Lung (tissue), 17 donors: ENCODE measurements at places on chromosomes 3 and 15. TPM values are rescaled to one million over a fixed set of nuclear protein-coding genes. Genes with fewer than 3 reads are reported as not detected.

GRCh38 chr15:88218557-88219221 is 37.9 kb downstream of the NTRK3 start:
- peak; percentile 16 for DNase-seq

DNA sequence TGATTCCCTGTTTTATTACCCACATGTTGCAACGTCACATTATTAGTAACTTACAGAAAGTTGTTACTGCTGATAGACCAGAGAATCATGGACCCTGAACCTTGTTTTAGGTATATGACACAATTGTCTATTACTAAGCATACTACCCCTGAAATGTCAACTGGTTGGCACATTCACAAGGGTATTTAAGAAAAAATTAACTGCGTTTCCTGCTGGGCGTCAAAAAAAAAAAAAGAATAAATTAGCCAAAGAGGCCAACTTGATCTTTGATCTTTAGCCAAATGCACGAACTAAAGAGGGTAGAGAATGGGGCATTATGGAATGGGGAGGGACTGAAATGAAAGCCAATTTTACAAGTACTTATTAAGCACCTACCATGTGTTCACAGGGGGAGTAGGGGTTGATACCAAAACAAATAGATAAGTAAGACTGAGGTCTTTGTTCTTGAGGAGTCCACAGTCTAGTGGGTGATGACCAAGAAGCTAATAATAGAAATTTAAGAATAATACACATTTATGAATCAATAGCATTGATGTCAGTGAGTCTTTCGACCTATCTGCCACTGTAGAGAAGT is 17.8 kb upstream of the MUC13 start:
- peak; percentile 47 for DNase-seq

DNA sequence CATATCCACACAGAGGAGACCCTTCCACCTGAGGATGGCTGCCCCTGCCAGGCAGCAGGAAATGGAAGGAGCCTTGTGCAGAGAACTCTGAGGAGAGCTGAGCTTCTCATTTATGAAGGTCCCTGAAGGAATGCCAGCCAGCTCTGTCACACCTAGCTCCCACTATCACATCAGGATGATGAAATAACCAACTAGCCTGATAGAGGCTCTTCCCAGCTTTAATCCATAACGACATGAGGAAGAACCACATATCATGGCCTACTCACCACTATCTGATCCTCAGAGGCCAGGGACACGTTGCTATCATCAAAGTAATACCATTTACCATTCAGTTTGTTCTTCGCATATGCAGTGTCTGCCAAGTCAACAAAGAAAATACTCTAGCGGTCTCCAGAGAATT is 1.5 kb upstream of the C3orf62 start:
- no peak for DNase-seq

GRCh38 chr15:63896336-63897115 is 62.8 kb upstream of the HERC1 start:
- no peak for DNase-seq

- no peak for DNase-seq
These were observed 146.3 kb downstream of the ANXA2 start for GRCh38 chr15:60251300-60252070.

GRCh38 chr3:170490828-170491560 is 72.3 kb downstream of the CLDN11 start:
- no peak for DNase-seq

GRCh38 chr15:58453931-58454793 is 22.4 kb downstream of the LIPC start:
- DNase-seq, result no peak

The PRTG gene
- 11.7 TPM for total RNA-seq

The TMEM212 gene
- 16.5 TPM for total RNA-seq
